Lower lobe of right lung (tissue), 2 donors: ENCODE measurements at places on chromosomes 13 and 19. TPM values are rescaled to one million over a fixed set of nuclear protein-coding genes. Genes with fewer than 3 reads are reported as not detected.

DNA sequence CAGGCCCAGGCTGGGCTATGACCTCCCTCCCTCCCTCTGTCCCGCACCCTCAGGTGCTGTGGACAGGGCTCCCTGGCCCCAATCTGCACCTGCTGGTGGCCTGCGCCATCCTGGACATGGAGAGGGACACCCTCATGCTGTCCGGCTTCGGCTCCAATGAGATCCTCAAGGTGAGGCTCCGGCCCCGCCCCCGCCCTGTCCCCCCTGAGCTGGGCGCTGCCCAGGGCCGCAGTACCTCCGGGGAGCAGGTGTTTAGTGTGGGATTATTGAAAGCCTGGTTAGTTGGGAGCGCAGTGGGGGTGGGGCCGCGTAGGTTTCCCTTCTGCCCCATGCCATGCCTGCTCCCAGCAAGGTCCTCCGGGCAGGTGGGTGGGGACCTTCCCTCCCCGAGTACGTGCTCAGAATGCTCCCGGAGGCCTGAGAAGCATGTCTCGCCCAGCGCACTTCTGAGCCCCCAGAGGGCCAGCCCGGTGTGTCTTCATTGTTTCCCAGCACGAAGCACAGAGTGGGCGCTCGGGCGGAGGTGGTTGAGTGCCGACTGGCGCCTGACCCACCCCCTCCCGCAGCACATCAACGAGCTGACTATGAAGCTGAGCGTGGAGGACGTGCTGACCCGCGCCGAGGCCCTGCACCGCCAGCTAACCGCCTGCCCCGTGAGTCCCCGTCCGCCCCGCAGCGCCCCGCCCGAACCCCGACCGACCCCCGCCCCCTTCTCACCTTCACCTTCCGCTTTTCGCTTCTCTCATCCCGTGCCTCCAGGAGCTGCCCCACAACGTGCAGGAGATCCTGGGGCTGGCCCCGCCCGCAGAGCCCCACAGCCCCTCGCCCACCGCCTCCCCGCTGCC, 8.8 kb downstream of the IL4I1 start:
- DNase-seq, result no peak

- no peak for DNase-seq
Measured at GRCh38 chr19:5711713-5712161, 8.2 kb downstream of the LONP1 start.

DNA sequence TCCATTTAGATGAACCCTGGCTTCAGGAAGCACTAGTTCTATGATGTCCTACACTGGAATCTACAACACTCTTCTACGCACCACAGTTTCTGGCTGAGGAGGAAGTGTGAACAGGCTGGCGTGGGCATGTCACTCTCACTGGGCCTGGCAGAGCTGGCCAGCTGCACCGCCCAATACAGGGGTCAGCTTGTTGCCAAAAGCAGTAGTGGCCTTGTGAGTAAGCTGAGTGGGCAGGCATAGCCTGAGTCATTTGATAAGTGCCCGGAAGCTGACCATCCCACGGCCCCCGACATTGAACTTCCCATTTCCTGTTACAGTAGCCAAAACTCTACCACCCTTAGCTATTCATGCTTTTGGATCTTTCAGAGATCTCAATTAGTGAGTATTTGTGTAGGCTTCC, 240.9 kb upstream of the SERP2 start:
- DNase-seq, result peak; percentile 89

DNA sequence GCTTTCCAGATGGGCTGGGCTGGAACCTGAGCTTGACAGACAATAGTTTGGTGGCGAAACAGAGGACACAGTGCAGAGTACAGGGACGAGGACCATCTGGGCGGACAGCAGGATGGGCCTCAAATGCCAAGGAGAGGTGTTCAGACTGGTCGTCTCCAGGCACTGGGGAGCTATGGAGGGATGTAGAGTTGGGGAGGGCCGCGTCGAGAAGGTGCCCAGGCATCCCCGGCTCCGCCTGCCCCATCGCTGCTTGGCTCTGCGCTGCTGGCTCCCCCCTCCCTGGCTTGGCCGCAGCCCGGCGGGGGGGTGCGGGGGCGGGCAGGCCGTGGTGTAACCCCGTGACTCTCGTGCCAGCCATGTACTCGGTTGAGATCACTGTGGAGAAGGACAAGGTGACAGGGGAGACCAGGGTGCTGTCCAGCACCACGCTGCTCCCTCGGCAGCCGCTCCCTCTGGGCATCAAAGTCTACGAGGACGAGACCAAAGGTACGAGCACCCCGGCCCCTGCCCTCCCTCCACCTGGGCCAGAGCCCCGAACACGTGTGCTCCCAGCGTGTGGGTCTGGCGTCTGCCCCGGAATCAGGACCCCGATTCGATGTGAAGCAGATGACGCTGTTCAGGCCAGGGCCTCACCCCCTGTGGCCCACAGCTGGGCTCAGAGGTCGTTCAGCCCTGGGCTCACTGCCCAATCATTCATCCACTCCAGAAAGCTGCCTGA, 10.8 kb upstream of the MISP start:
- DNase-seq, result no peak

GRCh38 chr19:41064974-41065569, 23.2 kb upstream of the CYP2A13 start:
- no peak for DNase-seq

IRGQ gene
- 21.1 TPM for total RNA-seq

DNA sequence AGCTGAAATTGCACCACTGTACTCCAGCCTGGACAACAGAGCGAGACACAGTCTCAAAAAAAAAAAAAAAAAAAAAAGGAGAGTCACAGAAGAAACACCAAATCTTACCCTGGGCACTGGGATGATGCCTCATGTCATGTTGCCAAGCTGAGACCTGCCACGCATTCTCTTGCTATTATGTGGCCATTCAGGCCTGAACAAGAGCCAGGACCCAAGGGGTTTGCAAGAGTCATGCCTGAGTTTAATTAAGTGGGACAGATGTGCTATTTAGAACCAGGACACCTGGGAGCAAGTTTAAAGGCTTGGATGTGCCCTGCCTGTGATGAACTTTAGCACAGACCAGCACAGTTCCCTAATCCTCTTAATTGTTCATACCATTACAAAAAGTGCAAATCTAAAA, 9.8 kb downstream of the PNMA8A start:
- no peak for DNase-seq

- DNase-seq, result no peak
Measured at GRCh38 chr13:44223770-44224444, 149.7 kb upstream of the SERP2 start.
